ENCODE measurements at places on chromosomes 11 and 22. TPM values are rescaled to one million over a fixed set of nuclear protein-coding genes. Genes with fewer than 3 reads are reported as not detected.
A peak's percentile ranks its signal among the peaks of the same experiment; 100 is the strongest.

SGSM1 gene
- 6.8 TPM for total RNA-seq

TRIM48 gene
- not detected for total RNA-seq

ANGPTL5 gene
- total RNA-seq, result 0.42 TPM

ADM2 gene
- total RNA-seq, result 0.14 TPM

MYOD1 gene
- not detected for total RNA-seq

KCNJ1 gene
- 1.1 TPM for total RNA-seq

DNA sequence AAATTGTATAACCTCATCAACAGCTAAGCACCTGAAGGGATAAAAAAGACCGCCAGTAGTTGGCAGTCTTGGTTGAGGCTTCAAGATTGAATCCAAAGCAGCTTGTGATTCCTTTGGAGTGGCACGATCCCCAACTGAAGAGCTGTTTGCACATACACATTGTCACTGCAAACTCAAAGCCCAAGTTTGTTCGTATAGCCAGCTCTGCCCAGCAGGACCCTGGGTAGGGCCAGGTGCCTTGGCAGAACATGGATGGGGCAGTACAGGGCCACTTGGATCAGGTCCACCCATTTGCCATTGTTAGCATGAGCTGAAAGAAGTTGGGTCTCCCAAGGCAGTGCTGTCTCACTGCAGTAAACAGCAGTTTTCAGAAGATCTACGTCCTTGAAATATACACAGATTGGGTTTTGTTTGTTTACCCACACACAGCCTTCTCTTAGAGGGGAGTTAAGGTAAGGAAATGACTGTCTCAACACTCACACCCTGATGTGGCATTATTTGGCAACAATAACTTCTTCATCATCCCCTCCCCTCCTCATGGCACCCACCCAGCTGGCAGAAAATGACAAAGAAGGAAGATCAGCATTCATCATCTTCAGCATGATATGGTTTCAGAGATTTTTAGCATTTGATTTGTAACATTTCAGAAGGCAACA is 132.9 kb downstream of the COMMD9 start:
- DNase-seq, result no peak

GRCh38 chr11:1927026-1927847 is 7.7 kb downstream of the TNNT3 start:
- no peak for DNase-seq

DNA sequence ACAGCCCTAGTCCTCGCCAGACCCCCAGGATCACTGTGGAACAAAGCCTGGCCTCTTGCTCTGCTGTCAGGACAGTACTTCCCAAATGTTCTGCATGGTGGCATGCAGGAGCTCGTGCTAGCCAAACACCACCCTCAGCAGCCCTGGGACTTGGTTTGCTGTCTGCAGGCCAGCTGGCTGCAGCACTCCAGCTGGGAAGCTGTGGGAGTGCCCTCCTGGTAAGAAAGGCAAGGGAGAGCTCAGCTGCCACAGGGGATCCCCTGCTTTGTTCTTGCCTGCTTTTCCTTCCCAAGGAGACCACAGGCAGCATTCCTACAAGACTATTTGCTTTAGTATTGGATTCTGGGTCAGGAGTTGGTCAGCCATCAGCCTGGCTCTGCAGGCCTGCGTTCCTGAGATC is 27.9 kb downstream of the TCIRG1 start:
- DNase-seq, result no peak

- no peak for DNase-seq
Measured at GRCh38 chr11:22089609-22090008, 103.3 kb upstream of the ANO5 start.

DNA sequence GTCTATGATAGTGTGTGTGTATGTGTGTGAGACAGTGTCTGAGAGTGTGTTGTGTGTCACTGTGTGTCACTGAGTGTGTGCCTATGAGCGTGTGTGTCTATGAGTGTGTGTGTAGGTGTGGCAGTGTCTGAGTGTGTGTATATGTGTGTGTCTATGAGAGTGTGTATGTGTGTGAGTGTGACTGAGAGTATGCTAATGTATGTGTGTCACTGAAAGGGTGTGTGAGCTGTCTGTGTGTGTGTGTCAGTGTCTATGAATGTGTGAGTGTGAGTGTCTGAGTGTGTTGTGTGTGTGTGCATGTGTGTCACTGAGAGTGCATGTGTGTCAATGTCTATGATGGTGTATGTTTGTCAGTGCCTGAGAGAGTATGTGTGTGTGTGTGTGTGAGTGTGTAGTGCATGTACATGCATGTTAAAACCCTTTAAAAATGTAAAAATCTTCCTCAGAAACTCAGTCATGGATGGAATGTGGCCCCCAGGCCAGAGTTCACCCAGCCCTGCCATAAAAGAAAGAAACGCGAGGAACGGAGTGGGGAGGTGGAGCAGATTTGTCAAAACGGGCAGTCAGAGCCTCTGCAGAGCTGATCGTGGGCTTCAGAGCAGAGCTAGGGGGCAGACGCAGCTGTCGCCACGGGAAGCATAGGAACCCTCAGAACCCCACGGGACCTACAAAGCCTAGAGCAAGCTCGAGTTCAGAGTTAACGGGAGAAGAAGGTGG is 218.8 kb downstream of the CTTN start:
- DNase-seq, result no peak

- DNase-seq, result no peak
Measured at GRCh38 chr11:19474954-19475721, 234.4 kb upstream of the E2F8 start.

GRCh38 chr11:92759571-92760214 is 209.8 kb upstream of the MTNR1B start:
- DNase-seq, result no peak

GRCh38 chr11:30000986-30001750 is 15.7 kb downstream of the KCNA4 start:
- no peak for DNase-seq

DNA sequence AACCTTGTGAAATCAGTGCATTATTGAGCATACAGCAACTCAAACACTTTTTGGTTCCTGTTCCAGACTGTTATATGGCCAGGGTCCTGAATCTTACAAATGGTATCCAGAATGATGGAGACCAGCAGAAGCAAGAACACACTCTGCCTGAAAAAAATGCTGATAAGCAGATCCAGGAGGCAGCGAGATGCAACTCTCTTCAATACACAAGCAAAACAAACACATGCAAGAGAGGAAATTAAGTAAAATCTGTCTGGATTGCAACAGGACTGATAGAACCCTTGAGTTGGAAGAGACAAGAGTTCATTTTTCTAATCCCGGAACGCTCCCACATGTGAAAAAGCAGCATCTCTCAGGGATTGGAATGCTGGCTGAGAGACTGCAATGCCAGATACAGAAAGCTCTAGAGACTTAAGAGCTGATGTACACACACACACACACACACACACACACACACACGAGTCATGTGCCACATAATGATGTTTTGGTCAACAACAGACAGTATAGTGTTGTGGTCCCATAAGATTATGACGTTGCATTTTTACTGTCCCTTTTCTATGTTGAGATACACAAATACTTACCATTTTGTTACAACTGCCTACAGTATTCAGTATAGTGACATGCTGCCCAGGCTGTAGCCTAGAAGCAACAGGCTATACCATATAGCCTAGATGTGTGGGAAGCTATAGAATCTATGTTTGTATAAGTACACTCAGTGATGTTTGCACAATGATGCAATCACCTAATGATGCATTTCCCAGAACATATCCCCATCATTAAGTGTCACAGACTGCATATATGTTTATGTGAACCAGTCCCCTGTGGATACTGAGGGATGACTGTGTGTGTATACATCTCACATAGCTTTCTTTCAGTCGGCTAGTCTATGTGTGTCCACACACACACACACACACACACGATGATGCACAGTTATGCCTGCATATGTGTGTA is 406.6 kb downstream of the LARGE1 start:
- no peak for DNase-seq

DNA sequence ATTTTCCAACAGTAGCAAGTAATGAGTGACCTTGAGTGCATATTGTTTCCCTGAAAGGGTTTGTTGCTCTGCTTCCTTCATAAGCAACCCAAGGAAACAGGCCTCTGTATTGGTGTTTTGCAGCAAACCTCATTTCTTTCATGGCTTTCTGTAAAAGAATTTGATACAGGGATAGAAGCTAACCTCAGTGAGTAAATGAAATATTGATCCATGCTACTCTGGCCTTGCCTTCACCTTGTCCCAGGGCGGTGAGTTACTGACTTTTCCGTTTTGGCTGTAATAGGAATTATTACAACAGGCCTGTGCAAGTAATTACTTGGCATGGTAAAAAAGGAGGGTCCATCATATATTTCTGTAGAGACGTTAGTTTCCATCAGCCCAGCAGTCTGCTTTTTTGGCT is 130.9 kb upstream of the MPPED2 start:
- DNase-seq, result no peak

GRCh38 chr11:78698612-78699011 is 123.9 kb upstream of the NARS2 start:
- DNase-seq, result peak; percentile 80

- DNase-seq, result peak; percentile 52
Measured at GRCh38 chr22:45240810-45241631, at the start of gene KIAA0930. TSS of gene KIAA0930 (minus strand) at chr22:45240894. CDS start at chr22:45240703, 191 bp downstream.

GRCh38 chr11:133531971-133532651 is at the start of gene OPCML:
TSS of gene OPCML (minus strand) at chr11:133532501.
- DNase-seq, result no peak

DNA sequence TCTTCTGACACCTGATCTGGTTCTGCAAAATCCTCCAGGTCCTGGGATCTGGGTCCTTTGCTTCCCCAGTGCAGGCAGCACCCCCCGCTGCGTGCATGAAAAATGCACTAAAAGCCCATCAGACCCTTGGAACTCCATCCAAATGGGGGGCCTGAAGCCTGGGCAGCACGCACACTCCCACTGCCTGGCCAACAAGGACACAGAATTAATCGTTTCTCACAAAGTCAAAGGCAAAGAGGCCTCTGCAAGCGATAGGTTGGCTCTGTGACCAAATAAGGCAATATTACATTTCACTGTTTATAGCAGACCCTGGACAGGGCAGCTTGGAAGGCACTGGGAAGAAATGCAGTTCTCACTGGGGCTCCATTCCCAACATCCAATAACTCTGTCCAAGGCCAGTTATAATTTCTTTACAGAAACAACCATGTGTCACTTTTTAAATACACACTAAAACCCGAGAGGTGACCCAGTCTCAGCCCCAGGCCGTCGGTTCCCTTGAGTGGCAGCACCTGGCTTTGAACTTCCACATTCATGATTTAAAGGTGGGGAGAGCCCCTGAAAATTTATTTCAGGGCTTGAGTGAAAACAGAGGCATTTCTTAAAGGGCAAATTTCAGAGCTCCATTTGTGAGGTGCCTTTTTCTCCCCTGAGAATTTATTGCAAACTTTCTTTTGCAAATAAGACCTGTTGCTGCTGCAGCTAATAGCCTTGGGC is 114.4 kb upstream of the ANO1 start:
- DNase-seq, result no peak

GRCh38 chr11:44766112-44766971 is 39.6 kb downstream of the TSPAN18 start:
- DNase-seq, result peak; percentile 48

DNA sequence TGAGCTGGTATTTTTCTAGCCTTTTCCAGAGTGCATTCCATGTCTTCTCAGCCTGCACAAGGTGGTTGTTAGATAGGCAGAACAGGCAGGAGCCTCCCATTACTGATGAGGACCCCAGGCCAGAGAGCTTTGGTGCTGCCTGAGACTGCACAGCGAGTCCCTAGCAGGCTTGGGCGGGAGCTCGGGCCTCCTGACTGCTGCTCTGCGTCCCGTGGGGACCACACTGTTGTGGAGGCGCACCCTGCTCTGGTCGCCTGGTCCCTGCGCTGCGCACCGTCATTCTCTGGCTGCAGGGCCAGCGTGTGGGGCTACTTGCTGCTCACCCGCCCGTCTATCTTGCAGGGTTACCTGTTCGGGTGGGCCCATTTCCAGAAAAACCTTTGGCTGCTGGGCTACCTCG is 8.5 kb downstream of the TPCN2 start:
- no peak for DNase-seq

DNA sequence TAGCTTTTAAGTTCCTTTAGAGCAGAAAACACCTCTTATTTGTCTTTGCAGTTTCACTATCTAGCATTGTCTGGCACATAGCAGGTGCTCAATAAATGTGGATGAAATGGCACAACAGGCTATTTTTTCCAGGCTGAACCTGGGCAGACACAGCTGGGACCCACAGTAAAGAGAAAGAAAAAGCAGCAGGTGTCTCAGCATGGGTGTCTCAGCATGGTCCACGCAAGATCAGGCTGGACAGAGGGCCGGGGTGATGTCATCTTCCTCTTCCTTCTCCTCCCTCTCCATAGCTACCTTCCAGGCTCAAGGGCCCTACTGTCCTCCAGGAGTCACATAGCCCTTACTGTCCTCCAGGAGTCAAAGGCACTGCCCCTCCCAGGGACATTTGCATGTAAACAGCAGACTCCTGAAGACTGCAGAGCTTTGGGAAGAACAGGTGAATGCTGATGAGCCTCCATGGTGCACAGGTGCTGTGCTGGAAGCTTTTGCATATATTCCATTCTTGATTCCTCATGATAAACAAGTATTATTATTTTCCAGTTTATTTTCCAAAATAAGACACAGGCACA is 65.2 kb downstream of the DSCAML1 start:
- no peak for DNase-seq
